Ascending aorta (tissue), 2 donors: ENCODE measurements at places on chromosomes 1 and 21.

- no peak for DNase-seq
- no peak overlapping the region for H3K27ac ChIP-seq
- H3K36me3 ChIP-seq = no peaks in the 10 kb centered on the region
- no peaks in the 10 kb centered on the region for H3K4me1 ChIP-seq
- no peaks in the 10 kb centered on the region for H3K27me3 ChIP-seq
These were observed 27.3 kb upstream of the CAMK1G start for GRCh38 chr1:209556162-209556690.

- DNase-seq = no peak
- no peaks in the 10 kb centered on the region for H3K27me3 ChIP-seq
- H3K36me3 ChIP-seq = no peaks in the 10 kb centered on the region
- H3K27ac ChIP-seq = no peak overlapping the region
These were observed 2.1 kb downstream of the CLCA1 start for GRCh38 chr1:86470859-86471258.

GRCh38 chr1:17913326-17914115, 158.4 kb downstream of the ACTL8 start:
- no peaks in the 10 kb centered on the region for H3K27me3 ChIP-seq
- H3K4me3 ChIP-seq = no peak overlapping the region
- H3K36me3 ChIP-seq = no peaks in the 10 kb centered on the region
- DNase-seq = no peak

DNA sequence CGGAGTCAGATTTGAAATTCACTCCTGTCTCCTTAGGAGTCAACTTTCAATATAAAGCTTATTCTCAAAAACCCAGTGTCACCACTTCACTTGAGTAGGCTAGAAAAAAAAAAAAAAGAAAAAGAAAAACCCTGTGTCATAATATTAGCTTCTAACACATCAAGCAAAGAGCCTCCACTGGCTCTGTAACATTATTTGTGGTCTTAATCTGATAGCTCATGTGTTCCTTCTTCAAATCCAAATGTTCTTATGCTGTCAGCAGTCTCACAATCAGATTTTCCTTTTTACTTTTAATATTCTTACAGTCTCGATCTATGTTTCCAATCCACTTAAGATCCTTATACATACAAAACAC, 26.1 kb upstream of the PSMG1 start:
- no peaks in the 10 kb centered on the region for H3K27me3 ChIP-seq
- no peak overlapping the region for H3K4me3 ChIP-seq
- H3K36me3 ChIP-seq = peaks cover 37% of the 10 kb centered on the region
- peak overlapping the region; percentile 44 for H3K27ac ChIP-seq
- no peak for DNase-seq
- no peaks in the 10 kb centered on the region for H3K4me1 ChIP-seq

- H3K36me3 ChIP-seq = no peaks in the 10 kb centered on the region
- H3K27ac ChIP-seq = no peak overlapping the region
- no peaks in the 10 kb centered on the region for H3K4me1 ChIP-seq
- H3K4me3 ChIP-seq = no peak overlapping the region
These were observed 614.1 kb downstream of the SMYD3 start for GRCh38 chr1:245893025-245893424.

DNA sequence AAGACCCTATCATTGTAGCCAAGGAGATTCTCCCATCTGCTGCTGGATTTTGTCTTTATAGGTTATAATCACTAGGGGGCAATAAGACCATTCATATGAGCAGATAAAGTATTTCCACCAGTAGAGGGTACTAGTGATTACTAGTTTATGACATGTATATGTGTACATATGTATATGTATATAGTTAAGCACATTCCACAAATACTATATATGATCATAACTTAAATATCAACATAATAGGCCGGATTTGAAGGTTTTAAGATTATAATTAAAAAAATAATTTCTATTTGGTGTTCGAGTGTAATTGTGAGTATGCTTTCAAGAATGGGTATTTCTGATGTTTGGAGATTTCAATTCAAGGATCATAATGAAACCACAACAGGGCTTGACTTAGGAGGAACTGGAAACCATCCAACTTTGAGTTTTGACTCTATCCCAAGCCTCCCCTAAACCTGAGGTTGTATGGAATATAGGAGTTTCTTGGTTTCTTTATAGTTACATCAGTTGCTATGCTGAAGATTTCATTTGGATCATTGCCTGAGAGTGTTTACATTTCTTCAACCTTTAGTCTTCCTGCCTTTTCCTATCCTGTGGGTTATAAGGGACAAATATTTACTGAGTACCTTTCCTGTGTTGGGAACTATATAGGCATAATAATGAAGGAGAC, 16.9 kb downstream of the TCEANC2 start:
- no peak overlapping the region for H3K27ac ChIP-seq
- H3K4me3 ChIP-seq = no peak overlapping the region
- no peaks in the 10 kb centered on the region for H3K27me3 ChIP-seq
- no peaks in the 10 kb centered on the region for H3K36me3 ChIP-seq
- DNase-seq = no peak
- no peaks in the 10 kb centered on the region for H3K4me1 ChIP-seq

DNA sequence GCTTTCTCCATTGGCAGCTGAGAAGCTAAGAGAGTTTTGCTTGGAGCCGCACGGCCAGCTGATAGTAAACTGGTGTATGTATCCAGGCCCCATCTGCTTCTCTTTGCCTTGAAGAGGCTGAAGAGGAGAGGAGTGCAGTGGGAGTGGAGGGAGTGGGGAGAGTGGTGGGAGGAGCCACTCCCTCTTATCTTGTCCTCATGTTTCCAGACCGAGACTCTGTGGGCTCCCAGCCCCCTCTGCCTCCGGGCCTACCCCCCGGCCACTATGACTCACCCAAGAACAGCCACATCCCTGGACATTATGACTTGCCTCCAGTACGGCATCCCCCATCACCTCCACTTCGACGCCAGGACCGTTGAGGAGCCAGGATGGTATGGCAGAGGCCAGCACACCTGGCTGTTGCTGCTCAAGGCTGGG, 6.0 kb upstream of the LRRC71 start:
- H3K36me3 ChIP-seq = peaks cover 37% of the 10 kb centered on the region
- H3K27me3 ChIP-seq = no peaks in the 10 kb centered on the region
- H3K4me1 ChIP-seq = no peaks in the 10 kb centered on the region
- H3K27ac ChIP-seq = no peak overlapping the region
- no peak overlapping the region for H3K4me3 ChIP-seq
